Cerebellum (tissue), 4 donors: ENCODE measurements at places on chromosomes 13 and 19.

GRCh38 chr13:107733276-107733675 is 482.1 kb downstream of the LIG4 start:
- no peak for DNase-seq

GRCh38 chr13:98405690-98406344 is 171.1 kb downstream of the STK24 start:
- DNase-seq: no peak

DNA sequence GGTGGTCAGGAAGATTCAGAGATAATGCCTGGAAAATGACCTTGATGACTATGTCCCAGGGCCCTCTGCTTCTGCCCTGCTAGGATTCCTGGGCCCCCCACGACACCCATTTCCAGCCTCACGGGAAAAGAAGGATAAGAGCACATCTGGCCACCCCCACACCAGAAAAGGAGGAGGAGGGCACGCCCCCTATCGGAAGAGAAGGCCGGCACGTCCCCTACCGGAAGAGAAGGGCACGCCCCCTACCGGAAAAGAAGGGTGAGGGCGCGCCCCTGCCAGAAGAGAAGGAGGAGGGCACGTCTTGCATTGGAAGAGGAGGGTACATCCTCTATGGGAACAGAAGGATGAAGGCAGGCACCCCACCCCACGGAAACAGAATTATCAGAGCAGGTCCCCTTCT is 84.3 kb downstream of the IER2 start:
- DNase-seq: no peak

DNA sequence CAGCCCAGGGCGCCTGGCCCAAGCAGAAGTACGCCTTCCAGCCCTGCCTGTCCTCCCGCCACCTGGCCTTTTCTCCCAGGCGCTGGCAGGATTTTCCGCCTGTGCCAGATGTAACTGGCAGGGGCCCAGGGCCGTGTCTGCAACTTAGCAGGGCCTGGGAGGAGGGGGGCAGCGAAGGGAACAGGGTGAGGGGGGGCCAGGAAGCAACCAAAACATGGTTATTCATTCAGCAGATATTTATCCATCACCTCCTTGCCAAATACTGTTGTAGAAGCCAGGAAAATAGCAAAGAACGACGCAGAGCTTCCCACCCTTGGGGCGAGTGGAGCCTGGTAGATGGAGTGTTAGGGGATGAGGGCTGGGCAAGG is 5.6 kb downstream of the TLE6 start:
- DNase-seq: peak; percentile 45
